Right ventricle myocardium superior (tissue), 1 donor: ENCODE measurements at places on chromosomes 7 and 10. TPM values are rescaled to one million over a fixed set of nuclear protein-coding genes. Genes with fewer than 3 reads are reported as not detected.

Gene AGBL3
- total RNA-seq = 1.2 TPM

Gene COPS6
- 107 TPM for total RNA-seq

Gene SPDYE11
- total RNA-seq = not detected

Gene ZNF488
- total RNA-seq = not detected

Gene SRGN
- total RNA-seq = 37.5 TPM

Gene SNX13
- total RNA-seq = 36.9 TPM

Gene CTAGE6
- 0.11 TPM for total RNA-seq

Gene TMEM139
- total RNA-seq = 16.1 TPM

Gene PDIA4
- 32.2 TPM for total RNA-seq

Gene ITPRID1
- not detected for total RNA-seq

Gene NIPSNAP2
- 334 TPM for total RNA-seq

Gene C10orf105
- 0.05 TPM for total RNA-seq

Gene CLEC5A
- total RNA-seq = 0.08 TPM

Gene MSS51
- 1.8 TPM for total RNA-seq

Gene C10orf67
- total RNA-seq = 0.54 TPM
